ENCODE measurements at places on chromosomes 11 and 22. TPM values are rescaled to one million over a fixed set of nuclear protein-coding genes. Genes with fewer than 3 reads are reported as not detected.

DNA sequence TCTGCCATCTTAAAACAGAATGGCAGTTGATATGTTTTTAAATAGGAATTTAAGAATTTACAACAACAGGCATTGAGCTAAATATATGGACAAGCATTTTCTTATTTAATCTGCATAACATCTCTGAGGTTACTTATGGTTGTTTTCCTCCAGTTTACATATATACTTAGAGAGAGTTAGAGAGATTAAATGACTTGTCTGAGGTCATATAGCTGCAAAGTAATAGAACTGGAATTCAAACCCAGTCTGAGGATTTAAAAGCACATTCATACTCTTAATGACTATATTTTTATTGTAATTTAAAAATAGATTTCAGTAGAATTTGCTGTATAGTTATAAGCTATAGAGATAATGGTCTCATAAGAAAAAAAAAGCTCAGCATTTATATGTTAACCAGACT lies 81.4 kb upstream of the GRIK4 start:
- DNase-seq, result no peak

- no peak for DNase-seq
Observed at GRCh38 chr11:32333320-32333991, 101.9 kb downstream of the WT1 start.

GRCh38 chr22:32800994-32801536 lies 440 bp upstream of the TIMP3 start:
- DNase-seq, result no peak

- peak; percentile 48 for DNase-seq
Observed at GRCh38 chr11:65551572-65552387, 6.4 kb downstream of the LTBP3 start.

DNA sequence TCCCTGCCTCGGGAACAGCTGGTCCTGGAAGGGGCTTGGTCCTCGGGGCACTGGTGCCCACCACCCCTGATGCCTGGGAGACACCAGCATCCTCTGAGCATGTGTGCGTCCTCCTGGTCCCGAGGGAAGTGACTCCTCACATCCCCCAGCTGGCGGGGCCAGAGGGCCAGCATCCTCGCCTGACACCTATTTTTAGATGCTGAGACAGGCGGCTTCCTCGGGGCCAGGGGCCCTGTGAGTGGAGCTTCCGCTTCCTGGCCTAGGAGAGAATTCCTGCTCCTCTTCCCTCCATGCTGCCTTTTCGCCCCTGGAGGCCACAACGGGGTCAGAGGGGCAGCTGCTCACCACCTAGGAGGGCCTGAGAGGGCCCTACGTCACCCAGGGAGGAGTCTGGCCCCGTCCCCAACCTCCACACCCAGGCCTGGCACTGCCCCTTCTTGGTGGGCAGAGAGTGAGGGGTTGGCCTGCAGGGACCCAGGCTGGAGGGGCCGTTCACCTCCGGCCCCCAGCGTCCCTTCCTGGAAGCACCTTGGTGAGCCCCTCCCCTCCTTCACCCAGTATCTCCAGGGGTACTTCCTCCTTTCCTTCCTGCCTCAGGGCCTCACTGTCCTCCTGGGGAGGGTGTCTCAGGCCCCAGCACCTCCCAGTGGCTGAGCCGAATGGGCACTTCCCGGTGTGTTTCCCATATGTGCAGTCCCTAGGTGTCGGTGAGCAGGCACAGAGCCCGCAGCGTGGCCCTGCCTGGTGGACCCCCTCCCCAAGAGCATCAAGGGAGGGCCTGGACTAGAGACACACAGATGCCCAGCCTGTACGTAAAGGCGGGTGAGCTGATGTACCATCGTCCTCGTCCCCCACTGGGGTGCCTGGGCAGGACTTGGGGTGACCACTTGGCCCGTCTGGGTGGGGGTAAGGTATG lies 6.1 kb downstream of the CD81 start:
- peak; percentile 84 for DNase-seq

DNA sequence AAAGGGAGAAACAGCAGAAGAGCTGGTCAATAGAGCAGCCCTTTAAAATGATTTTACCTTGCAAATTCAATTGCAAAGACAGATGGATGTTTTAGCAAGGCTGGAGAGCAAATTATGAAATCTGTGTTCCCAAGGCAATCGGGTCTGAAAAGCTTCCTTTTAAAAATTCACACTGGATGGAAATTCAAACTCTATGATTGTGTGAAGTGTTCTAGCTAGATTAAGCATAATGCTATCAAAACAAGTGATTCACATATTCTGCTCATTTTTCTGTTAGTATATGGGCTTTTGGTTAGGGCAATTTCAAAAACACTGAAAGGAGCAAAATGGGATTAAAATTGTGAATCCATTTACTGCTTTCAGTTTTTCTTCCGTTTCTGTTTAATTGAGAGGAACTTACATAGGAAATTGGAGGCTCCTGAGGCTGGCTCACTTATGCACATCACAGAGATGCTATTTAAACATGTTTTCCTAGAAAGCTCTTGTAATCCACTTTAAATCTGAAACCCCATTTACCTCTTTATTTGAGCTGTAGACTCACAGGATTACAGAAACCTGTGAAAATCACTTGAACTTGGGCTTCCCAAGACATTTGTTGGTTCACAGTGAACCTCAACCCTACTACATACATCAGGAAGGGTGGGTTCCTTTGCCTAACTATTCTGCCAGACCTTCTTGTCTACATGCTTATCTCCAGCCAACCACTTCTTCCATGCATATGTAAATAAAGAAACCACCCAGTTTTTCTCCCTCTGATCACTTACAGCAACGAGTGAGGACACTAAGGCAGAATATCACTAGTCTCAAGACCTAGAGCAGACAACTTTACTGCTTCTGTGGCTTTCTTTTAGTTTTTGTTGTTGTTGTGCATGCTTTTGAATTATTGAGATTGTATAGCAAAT lies 201.9 kb upstream of the PITPNB start:
- no peak for DNase-seq

The HEPN1 gene
- total RNA-seq, result not detected

The PKDREJ gene
- under 0.01 TPM for total RNA-seq

The FOLR2 gene
- total RNA-seq, result not detected

DNA sequence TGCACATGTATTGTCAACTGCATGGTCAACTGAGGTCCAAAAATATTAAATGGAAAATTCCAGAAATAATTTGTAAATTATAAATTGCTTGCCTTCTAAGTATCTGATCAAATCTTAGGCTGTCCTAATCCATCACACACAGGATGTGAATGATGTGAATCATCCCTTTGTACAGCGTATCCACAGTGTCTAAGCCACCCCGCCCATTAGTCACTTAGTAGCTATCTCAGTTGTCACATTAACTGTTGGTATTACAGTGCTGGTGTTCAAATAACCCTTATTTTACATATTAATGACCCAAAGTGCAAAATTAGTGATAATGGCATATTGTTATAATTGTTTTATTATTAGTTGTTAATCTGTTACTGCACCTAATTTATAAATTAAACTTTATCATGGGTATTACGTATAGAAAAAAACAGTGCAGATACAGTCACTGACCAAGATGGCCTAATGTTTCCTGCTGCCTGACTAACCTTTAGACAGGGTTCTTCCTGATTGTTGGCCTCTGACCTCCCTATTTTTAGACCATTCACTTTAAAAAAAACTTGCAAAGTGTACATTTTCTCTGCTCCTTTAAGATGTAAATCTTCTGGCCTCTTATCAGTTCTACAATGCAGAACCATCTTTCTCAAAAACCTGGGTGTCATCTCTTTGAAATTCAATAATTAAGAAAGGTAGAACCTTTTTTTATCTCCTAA lies 2.9 kb upstream of the SVIP start:
- DNase-seq, result peak; percentile 54

The C11orf91 gene
- total RNA-seq, result not detected
